ENCODE measurements at places on chromosomes 1 and 21.
A peak's percentile ranks its signal among the peaks of the same experiment; 100 is the strongest.

DNA sequence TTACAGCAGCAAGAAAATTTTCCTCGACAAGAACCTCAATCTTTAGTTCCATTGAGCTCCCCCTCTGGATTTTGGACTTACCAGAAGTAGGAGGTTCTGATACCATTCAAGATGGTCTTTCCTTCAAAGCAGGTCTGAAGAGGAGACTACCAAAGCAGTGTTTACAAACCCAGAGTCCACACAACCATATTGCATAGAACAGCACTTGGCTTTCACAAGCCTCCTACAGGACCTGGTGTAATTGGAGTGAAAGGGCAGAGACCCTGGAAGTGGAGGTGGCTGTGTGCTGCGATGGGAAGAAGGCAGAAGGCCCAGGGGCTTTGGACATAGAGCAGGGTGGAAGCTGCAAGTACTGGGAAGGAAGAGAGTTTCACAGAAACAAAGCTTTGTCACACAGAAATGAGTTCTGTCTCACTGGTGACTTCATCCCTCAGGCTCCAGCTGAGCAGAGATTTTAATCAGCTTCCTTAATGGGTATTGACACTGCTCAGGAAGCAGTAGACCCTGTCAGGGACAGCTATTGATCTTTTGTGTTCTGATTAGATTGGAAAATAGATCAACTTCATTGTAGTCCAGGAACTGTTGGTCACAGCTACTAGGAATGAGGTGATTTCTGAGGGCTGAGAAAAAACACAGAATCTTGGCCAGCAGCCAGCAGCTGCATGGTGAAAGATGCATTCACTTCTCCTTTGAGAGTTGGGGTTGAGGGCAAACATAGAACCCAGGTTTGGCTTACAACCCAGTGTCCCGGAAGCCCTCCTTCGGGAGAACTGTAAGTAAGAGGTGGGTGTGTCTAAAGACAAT lies 124.0 kb downstream of the SYT2 start:
- DNase-seq, result no peak

DNA sequence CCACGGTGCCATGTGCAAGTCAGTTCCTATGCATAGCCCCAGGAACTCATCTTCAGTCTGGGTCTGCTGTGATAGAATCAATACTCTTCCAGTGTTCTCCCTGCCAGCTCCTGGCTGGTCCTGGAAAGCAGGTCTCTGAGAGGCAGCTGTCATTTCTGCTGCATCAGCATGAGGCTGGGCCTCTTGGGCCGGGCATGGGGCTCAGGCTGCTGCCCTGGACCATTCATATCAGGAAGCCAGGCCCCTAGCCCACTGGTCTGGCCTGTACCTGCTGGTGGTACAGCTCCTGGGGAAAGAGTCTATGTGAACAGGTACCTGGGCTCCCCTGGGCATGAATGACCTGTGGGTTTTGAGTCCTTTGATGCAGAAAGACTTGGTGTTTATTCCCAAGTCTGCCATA lies 173.6 kb upstream of the CSF3R start:
- no peak for DNase-seq

DNA sequence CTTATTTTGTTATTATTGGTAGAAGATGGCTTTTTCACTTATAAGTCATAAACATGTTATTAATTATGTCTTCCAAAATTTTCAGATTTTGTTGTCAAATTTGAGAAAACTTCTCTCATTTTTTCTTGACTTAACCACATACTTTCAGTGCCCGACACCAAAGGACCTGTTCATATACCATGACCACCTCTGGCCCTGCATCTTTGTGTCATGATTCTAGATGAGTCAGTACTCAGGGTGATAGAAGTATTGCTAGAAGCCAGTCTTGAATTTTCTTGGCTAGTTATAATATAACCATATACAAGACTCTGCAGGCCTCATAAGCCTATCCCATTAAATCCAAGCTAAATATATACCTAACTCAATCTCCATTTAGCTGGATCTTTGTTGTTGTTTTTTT lies 35.4 kb upstream of the DPH5 start:
- no peak for DNase-seq

DNA sequence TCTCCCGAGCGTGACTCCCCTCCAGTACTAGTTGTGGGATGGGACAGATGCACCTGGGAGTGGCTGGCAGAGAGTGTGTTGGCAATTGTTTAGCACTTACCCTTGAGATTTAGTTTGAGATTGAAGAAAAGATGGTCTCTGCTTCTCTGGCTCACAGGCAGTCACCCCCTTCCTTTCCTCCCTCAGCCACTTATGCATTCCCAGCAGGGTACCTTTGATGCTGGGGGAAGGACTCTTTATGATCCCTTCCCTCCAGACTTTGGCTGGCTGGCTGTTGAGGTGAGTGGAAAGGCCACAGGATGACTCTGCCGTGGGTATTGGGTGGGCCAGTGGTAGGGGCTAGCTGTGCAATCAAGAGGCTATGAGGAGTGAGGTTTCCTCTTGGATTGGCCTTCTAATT lies 236.8 kb downstream of the CAMTA1 start:
- no peak for DNase-seq

DNA sequence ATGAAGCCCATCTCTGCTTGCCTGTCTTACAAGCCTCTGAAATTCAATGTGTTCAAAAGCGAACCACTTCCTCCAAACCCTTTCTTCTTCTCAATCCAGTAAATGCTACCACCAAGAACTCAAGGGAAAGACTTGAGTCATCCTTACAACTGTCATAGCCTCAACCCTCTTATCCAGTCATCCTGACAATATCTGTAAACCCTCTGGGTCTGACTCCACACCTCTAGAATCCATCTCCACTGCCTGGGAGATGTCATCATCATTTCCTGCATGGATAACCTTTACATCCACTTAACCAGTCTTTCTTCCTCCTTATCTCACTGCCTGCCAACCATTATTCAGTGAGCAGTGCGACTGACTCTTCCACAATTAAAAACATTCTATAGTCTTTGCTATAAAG lies 441.1 kb downstream of the SETD4 start:
- no peak for DNase-seq

GRCh38 chr1:154931940-154932487 lies 4.5 kb downstream of the PMVK start:
- no peak for DNase-seq

GRCh38 chr1:9321480-9321849 lies 28.8 kb downstream of the SPSB1 start:
- no peak for DNase-seq

GRCh38 chr1:244835276-244836134 lies at the start of gene COX20:
COX20 (plus strand) TSS chr1:244835658; CDS start chr1:244835715, 57 bp downstream.
- peak; percentile 80 for DNase-seq

- DNase-seq, result no peak
These were observed 161.5 kb downstream of the HLX start for GRCh38 chr1:221040691-221041285.

- DNase-seq, result no peak
These were observed 12.4 kb upstream of the BCAR3 start for GRCh38 chr1:93694039-93694438.

DNA sequence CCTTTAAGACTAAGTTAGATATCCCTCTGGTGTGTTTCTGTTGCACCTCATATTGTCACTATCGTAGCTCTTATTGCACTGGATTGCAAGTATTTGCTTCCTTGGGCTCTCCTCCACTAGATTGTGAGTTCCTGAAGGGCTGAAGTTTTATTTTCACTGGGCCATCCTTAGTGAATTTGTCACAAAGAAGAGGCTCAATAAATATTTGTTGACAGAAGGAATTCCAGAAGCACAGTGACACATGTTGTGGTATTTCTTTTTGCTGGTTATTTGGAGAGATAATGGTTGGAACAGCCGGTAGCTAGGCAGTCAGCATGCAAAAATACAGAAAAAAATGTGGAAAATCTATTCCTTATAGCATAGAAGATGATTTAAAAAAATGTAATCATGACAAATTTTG lies 129.9 kb upstream of the ZRANB2 start:
- no peak for DNase-seq

DNA sequence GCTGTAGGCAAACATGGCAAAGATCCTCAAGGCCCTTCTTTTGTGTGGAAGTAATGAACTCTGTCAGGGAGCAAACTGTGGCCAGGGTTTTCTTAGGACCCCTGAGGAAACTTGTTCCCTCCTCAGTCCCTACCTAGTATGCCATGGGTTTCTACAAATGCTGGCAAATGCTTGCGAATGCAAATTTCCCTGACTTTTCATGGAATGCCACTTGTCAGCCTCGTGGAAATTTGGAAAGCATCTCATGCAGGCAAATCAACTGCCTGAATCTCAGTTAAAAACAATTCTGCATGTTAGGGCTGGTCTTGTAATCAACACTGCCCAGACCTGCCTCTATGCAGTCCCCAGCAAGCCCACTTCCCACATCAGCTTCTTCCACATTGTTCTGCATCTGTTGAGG lies 334.9 kb upstream of the AJAP1 start:
- no peak for DNase-seq

DNA sequence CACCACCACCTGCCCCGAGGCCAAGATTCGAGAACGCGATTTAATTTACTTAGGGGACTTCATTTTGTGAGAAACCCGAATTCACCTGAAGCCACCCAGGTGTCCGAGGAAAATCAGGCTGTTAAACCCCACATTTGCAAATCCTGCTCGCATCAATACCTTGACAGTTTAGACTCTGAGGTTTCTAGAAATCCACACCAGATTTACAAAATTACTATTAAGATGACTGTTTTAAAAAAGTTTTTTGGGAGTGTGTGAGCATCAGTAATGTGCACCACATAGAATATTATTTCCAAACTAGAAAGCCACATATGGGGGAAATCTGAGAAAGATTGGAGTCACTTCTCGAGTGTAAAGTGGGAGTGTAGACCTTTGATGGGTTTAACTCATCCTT lies 685 bp downstream of the RIMKLA start:
- DNase-seq, result no peak

DNA sequence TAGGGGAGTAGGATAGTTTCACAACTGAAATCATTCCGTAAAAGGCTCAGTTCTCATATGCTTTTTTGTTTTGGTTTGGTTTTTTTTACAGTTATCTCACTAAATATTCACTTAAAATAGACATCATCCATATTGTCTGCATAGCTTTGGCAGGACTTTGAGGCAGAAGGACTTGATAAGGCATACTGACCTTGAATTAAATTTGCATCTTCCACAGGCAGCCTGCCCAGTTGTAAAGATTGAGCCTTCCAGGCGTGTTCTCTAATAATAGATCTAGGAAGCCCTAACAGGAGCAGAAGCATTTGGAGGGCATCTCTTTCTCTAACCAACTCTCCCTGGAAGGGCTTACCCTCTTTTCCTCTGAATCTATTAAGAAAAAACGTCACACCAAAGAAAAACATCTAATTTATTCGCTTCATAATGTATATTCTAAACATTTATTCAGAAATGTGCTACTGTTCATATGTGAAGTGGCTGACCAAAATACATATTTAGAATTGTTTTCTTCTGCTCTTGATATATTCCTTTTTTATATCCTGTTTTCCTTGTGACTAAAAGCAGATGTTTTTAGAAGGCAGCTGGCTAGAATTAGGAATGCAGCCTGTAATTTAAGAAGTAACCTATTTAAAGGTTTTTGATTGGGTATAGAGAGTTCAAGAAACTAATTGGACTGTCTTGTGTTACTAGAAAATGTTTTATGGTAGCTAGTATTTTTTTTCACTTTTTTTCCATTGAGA lies 20.2 kb downstream of the DESI2 start:
- DNase-seq, result no peak

DNA sequence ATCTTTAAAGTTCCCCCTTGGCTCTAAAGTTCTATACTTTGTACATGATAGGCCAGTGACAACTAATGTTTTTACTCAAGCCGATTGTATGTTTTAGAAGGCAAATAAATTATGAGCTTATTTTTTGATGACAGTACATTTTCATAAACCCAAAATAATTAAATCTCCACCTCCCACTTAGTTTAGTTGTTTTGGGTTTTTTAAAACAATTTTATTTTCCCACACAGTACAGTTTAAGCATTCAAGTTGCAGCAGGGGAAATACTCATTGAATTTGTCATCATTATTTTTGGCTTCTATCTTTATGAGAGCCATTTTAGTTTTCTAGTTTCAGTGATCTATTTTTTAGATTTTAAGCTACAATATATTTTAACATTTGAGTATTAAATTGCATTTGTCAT lies 93.6 kb downstream of the OLFML2B start:
- DNase-seq, result no peak

GRCh38 chr21:31873275-31873695 lies 465 bp downstream of the HUNK start:
- no peak for DNase-seq

DNA sequence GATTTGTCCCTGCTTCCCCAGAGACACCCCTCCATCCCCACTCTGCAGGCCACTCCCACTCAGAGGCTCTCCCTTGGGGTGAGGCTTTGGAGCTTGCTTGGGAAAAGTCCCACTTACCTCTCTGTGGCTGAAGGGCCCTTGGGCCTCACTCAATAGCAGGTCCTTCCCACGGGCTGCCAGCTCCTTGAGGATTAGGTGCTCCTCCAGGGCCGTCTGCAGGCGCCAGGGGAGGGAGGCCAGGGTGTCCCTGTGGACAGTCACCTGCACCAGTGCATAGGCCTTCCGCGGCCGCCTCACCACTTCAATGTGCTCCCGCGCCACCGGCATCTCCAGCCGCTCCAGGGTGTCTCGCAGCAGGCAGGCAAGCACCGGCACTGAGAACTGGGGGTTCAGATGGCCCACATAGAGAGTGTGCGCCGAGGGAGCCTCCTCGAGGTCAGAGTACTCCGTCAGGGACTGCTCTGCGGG lies 1.4 kb downstream of the SLFNL1 start:
- no peak for DNase-seq

- no peak for DNase-seq
These were observed 243.0 kb upstream of the LYPLAL1 start for GRCh38 chr1:218930472-218931241.

DNA sequence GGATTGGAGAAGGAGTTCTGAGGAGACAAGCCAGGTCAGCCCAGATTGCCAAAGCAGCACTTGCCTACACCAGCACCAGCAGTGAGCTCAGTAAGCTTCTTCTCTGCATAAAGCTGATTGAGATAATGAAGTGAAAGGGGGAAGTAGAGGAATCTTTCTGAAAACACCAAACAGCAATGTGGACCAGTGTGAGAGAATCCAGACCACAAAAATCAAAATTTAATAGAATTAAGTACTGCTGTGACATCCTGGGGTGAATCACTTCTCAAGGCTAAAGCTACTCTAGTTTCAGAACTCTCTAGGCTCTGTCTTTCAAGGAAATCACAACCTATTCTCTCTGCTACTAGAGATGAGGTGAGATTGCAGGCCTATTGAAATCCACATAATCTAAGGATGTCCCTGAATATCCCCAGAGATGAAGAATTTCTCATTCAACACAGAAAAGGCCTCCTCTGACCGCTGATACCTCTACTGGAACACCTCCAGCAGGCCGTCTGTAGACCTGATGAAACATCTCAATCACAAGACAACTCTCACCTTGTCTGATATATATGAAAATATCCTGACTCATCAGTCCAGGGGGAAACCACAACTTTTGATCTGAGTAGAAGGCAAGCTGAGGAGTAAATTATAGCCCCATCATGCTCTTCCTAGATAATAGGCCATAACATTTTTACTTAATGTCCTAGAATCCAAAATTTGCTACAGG lies at the start of gene FCRL4:
Gene FCRL4 (minus strand): TSS at position 127 of the 709 bp plus-strand sequence. CDS start 141 bp downstream, outside the sequence.
- no peak for DNase-seq
